ENCODE measurements at places on chromosomes 4 and X.
A peak's percentile ranks its signal among the peaks of the same experiment; 100 is the strongest.

DNA sequence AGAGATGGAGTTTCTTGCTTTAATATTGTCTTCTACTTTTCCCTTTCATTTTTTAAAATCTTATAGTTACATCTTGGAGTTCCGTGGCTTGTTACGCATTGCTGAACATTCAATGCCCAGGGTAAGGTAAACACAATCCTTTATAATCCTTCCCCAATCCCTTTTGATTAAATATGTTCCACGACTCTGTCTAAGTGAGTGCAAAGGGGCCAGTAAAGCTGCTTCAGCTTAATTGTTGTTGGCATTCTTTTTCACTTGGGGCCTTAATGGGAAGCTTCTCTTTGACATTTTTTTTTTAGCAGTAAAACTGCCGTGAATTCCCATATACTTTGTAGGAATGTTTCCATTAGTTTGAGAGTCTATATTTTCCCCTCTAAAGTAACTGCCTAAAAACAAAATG, 1028.1 kb downstream of the C4orf33 start:
- no peak for DNase-seq

- peak; percentile 59 for DNase-seq
These were observed 139.6 kb downstream of the SOWAHB start for GRCh38 chr4:76758290-76758882.

- DNase-seq, result peak; percentile 10
These were observed 2.7 kb upstream of the ATP10D start for GRCh38 chr4:47482326-47482725.

GRCh38 chr4:626201-627091, 1.1 kb downstream of the PDE6B start:
- no peak for DNase-seq

GRCh38 chrX:134443020-134443419, 16.9 kb upstream of the HPRT1 start:
- no peak for DNase-seq

Measured in AG08395 (cell line).